ENCODE measurements at places on chromosomes 5 and 9. TPM values are rescaled to one million over a fixed set of nuclear protein-coding genes. Genes with fewer than 3 reads are reported as not detected.
A peak's percentile ranks its signal among the peaks of the same experiment; 100 is the strongest.

GRCh38 chr5:151663617-151664293 is 23.0 kb downstream of the SPARC start:
- no peak for DNase-seq

DNA sequence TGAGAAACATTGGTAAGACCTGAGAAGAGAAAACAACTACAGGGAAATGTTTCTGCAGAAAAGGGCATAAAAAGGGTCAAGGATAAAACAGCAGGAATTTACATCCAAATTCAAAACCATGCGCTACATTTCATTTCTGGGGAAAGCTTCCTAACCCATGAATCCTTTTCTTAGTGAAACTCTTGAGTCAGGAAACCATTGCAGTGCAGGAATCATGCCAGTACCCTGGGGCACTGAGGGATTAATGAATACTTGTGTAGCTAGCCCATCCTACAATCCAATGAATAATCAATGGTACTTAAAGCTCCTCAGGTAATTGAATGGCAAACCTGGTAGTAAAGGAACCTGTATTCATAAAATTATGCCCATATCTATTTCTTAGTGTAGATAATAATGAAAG is 580.5 kb downstream of the TLE1 start:
- DNase-seq, result no peak

DNA sequence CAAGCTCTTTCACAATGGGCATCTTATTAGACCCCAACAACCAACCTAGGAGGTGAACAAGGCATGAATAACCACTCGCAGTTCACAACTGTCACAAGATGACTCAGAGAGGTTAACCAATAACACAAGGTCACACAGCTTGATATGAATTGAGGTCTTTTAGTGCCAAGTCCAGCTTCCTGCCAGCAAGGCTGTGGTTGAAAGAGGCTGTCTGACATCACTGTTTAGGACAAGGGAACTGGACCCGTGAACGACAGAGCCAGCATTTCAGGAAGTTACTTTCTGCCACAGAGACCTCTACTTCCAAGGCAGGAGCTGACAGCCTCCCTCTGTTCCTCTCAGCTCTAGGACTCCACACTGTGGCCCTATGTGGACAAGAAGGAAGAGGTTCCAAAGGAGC is 53.4 kb upstream of the ALDH1B1 start:
- DNase-seq, result no peak

DNA sequence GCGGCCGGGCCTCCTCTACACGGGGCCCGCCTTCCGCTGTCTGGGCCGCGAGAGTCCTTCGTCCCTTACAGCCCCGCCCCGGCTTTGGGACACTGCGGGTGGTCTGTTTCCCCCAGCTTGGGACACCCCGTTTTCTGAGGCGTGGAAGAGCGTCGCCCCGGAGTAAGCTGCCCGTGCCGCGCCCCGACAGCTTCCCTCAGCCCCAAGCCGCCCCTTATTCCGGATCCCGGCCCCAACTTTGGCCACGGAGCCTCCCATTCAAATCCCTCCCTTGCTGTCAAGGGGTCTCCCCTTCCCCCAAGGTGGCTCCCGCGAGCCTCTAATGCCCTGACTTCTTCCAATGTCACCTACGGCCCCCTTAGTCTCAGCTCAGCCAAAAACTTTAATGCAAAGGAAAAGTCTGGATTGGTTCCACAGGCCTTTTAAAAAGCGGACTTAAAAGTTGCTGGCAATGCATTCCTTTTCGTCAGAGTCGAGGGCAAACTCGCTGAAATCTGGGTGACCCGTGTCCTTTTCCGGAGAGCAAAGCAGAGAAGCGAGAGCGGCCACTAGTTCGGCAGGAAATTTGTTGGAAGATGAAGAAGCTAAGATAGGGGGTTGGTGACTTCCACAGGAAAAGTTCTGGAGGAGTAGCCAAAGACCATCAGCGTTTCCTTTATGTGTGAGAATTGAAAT is 19.8 kb downstream of the EXOSC2 start:
- DNase-seq, result peak; percentile 29

DNA sequence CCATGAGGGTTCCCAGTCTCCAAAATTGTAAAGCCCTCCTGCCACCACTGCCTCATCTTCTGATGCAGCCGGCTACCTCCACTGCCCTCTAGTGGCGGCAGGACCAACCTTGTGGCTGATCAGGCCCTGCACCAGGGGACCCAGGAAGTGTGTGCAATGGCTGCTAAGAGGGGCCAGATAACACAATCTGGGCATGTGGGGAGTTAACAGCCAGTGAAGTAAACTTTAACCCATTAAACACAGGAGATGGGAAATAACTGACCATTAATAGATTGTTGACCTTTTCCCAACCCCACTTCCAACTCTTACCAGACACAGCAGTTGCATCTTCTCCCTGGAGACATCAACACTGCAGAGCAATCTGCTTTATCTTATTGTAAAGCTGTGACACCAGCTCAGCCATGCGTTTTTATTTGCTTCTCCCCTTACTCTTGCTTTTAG is 63.3 kb downstream of the FREM1 start:
- peak; percentile 56 for DNase-seq

DNA sequence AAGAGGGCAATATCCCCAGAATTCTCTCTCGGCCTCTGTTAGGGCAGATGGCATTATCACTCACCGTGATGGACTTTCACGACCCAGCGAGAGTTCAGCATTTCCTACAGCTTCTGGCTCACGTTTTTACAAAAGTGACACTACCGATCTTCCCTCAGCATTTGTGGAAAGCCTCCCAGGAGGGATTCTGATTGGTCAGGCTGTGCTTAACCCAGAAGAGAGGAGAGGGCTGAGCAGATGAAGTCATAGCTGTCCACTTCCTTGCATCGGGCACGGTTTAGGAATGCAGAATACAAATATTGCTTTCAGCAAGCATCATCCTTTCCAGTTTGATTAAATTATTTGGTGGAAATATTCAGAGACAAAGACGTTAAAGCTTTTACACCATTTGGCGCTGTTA is 277.4 kb upstream of the MSX2 start:
- DNase-seq, result no peak

DNA sequence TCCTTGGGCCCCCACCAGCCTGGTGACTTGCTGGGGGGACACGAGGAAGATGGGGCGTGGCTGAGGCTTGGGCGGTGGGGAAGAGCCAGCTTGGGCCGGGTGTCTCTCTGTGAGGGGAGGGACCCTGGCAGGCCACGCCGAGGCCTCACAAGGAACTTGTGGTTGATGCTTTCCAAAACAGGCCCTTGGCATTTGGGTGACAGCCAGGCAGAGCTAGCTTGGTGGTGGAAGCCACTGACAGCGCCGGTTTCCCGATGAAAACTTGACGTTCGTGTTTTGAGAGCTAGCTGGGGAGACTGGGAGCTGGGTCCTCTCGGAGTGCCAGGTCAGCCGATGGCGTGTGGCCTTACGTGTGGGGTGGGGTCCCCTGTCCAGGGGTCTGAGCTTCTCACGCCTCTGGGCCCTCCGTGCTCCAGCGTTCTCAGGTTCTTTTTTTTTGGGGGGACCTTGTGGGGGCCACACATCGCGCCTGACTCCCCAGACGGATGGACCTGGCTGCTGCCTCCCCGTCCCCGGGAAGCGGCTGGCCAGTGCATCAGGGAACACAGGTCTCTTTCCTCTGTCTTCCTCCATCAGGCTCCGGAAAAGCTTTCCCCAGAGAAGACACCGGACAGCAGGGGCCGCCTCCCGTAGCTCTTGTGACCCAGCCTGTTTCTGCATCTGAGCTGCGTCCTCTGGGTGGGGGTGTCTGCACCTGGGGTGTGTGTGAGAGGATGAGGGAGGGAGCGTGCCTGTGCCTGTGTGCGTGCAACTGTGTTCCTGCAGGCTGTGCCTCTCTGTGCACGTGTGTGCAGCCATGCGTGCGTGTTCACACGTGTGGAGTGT is 129.3 kb upstream of the LPCAT1 start:
- DNase-seq, result no peak

- peak; percentile 80 for DNase-seq
These were observed 148.2 kb upstream of the KLF4 start for GRCh38 chr9:107637421-107638420.

The PAPPA gene
- total RNA-seq, result 0.96 TPM

- no peak for DNase-seq
These were observed 6.1 kb downstream of the C7 start for GRCh38 chr5:40915341-40915926.

GRCh38 chr9:17531642-17532254 is 47.1 kb upstream of the SH3GL2 start:
- DNase-seq, result peak; percentile 25

The LCN10 gene
- 33.6 TPM for total RNA-seq

DNA sequence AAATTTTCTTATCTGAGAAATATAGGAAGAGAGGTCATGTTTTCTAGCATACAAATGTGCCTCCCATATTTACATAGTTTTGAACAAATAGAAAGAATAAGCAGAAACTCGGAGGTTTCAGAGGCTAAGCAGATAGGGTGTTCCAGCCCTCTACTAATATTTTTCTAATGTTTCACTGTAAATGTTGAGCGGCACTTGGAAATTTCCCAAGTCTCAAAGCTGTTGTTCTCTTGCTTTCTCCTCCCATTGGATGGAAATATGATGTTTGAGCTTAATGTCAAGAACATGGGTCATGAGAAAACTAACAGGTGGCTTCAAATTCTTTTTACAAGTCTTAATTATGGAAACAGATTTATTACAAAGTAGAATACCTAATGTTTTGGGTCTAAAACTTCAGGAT is 5.1 kb downstream of the SPINK1 start:
- no peak for DNase-seq

DNA sequence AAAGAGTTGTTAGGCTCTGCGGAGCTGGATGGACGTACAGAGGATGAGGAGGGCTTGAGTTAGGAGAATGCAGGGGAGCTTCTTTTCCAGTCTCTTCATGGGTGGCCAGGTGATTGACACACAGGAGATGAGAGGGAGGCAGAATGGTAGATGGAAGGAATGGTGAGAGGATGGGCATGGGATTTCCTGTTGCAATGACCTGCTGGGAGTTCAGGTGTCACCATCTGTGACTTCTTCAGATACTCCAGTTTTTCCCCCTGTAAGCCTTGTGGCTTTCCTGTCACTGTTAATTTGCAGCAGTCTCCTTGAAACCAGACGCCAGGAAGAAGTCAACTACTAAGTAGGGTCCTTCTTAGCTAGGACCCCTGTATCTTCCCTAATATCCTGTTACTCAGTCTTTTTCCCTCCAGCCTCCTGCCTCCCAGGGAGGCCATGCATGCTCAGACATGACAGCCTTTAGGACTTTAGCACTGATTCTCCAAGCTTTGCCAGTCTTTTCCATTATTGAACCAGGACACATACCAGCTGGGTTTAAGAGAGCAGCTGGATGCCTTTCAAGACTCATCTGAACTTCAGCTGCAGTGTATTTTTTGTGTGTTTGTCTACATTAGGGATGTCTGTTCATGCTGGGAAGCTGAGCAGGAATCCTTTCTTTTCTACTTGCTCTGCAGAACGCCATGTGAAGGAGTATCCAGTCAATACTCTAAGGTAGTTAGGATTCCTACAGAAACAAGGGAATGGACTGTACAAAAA is 67.2 kb upstream of the CD180 start:
- DNase-seq, result no peak

The ZNG1C gene
- 54.8 TPM for total RNA-seq

Data from transverse colon (tissue), 4 donors.